Left forelimb (tissue), 1 donor: ENCODE measurements at places on chromosomes 5 and 9.

GRCh38 chr5:151094852-151095245, 14.0 kb upstream of the TNIP1 start:
- DNase-seq: no peak

GRCh38 chr9:35367451-35367850, 122.5 kb upstream of the RUSC2 start:
- no peak for DNase-seq

GRCh38 chr5:176184608-176185132, 53.6 kb upstream of the SIMC1 start:
- no peak for DNase-seq

GRCh38 chr9:8632493-8632892, 832.9 kb upstream of the DMAC1 start:
- DNase-seq: no peak

GRCh38 chr9:13570068-13570974, 290.8 kb upstream of the MPDZ start:
- DNase-seq: no peak

DNA sequence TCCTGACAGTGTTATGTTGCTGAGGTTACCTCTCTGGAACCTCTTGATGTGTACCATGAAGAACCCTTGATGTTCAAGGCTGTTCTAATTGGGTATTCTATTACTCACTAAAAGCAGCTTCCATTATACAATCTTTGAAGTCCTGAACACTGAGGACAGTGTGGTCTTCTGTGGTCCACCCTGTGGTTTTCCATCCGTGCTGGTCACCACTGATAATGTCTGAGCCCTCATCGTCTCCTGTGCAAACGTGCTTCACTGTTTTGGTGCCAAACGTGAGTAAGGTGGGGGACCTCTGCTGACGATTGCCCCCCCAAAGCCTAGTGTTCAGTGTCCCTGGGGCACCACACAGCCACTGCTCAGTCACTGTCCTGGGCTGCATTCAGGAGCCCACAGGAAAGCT, 259.7 kb upstream of the ANKRD55 start:
- DNase-seq: no peak

- DNase-seq: no peak
These were observed 28.2 kb downstream of the SNX18 start for GRCh38 chr5:54545796-54546195.
